ENCODE measurements at places on chromosomes 12 and 14.

DNA sequence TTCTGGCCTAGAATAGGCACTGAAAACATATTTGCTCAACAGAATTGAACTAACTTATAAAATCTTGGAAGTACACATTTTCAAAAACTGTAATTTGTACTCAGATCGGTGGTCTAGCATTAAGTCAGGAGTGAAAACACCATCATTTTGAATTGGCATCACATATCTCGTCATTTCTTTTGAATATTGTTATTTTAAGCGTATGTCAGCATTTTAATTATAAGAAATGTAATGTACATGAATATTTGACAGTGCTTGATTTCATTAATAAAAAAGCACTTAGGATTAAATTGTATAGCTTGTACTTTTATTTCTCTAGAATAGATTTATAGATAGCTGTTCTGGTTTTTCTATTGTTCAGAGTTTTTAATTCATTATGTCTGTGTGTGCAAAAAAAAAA, 892.2 kb downstream of the BCL11B start:
- no peak for DNase-seq

DNA sequence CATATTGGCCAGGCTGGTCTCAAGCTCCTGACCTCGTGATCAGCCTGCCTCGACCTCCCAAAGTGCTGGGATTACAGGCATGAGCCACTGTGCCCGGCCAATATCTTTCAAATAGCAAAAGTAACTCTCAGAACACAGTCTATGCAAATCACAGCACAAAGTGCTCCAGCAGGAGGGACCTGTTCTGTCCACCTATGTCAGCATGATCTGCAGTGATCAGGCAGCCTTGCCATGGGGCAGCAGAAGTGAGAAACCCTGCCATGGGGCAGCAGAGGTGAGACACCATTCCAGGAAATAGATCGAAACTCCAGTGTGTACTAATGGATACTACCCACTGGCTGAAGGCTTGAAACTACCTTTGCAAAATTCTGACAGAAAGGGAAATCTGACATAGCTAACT, 78.5 kb upstream of the EIF5 start:
- DNase-seq: no peak

DNA sequence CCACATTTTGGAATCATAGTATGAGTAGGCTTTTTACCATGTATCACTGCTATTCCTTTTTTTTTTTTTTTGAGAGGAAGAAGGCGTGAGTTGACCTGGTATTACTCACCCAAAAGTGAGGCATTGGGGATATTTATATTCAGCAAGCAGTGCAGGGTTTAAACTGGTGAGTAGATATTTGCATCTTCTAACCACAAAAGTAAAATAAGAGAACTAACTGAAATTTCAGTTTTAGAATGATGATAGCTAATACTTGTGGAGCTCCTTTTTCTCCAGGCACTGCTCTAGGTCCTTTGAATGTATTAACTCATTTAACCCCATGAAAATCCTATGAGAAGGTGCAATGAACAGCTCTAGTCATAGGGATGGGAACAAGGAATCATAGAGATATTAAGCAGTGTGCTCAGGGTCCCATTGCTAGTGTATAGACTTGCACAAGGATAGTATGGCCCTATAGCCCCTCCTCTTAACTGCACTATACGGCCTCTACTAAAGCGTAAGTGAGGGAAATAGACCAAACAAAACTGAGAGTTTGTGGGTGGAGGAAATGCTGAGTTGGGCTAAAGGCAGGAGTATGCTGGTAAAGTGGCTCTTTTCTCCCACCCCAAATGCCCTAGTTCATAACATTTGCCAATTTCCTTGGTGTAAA, 104.3 kb upstream of the MAX start:
- DNase-seq: no peak

GRCh38 chr12:74415633-74416032, 122.0 kb upstream of the ATXN7L3B start:
- no peak for DNase-seq

GRCh38 chr12:116382686-116383530, 105.4 kb upstream of the MED13L start:
- peak; percentile 87 for DNase-seq

DNA sequence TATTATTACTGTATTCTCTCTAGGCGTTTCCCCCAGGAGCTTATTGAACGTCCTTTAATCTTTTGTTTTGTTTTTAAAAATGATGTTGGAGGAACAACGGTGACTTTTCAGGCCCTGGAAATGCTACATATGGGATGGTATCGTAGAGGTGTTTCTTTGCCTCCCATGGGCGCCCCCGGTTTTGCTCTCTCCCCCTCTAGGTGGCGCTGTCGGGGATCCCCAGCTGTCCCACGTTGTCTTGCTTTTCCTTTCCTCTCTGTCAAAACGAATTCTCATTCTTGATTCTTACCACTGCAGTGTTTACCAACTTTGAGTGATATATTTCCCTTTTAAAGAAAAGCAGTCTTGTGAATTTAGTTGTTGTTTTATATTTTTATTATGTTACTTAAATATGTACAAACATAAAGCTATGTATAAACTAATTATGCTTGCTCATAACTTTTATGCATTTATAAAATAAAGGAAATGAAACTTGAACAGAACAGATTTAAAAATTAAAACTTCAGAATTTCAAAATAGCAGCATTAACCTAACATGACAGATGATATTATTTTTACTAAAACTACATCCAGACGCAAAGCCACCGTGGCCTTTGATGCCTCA, 171.9 kb downstream of the RGS6 start:
- DNase-seq: no peak

- DNase-seq: peak; percentile 59
These were observed 44.9 kb downstream of the DDX11 start for GRCh38 chr12:31118347-31119191.

GRCh38 chr12:113831016-113831415, 135.1 kb downstream of the RBM19 start:
- no peak for DNase-seq

GRCh38 chr12:118166946-118167345, 31.0 kb downstream of the PEBP1 start:
- no peak for DNase-seq

DNA sequence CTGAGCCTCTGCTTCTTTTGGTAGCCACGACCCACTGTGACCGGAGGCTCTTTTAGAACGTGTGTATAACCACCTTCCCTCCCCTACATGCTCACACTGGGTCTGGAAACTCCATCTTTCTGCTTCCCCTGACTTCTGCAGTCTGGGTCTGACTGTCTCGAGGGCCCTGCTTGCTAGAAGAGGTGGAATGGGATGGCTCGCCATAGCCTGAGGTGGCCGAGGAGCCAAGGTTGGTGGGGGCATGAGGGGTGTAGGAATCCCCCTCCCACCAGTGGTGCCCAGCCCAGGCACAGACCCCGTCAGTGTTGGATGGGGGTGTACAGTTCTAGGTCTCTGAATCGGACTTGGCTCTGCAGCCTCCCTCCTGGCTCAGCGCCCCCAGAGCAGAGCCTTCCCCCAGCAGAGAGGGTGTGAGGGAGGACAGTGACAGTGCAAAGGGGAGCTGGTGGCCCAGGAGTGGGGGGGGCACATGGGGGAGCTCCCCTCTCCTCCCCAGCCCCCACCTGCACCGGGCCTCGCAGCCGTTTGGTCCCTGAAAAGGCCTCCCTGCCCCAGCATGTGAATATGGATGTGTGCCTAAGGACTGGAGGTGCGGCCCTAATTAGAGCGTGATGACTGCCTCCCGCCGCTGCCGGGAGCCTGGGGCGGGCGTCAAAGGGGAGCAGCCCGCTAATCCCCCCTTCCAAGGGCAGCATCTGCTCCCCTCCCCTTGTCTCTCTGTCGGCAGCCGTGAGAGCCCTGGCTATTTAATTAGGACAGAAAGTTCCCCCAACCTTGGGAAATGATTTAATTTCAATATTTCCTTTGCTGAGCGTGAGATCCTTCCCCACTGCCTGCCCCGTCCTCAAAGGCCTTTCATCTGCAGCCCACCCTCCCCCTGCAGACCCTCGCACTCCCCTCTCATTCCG, 196.2 kb upstream of the C14orf180 start:
- DNase-seq: no peak

GRCh38 chr12:52284562-52285171, 6.7 kb downstream of the KRT81 start:
- no peak for DNase-seq

DNA sequence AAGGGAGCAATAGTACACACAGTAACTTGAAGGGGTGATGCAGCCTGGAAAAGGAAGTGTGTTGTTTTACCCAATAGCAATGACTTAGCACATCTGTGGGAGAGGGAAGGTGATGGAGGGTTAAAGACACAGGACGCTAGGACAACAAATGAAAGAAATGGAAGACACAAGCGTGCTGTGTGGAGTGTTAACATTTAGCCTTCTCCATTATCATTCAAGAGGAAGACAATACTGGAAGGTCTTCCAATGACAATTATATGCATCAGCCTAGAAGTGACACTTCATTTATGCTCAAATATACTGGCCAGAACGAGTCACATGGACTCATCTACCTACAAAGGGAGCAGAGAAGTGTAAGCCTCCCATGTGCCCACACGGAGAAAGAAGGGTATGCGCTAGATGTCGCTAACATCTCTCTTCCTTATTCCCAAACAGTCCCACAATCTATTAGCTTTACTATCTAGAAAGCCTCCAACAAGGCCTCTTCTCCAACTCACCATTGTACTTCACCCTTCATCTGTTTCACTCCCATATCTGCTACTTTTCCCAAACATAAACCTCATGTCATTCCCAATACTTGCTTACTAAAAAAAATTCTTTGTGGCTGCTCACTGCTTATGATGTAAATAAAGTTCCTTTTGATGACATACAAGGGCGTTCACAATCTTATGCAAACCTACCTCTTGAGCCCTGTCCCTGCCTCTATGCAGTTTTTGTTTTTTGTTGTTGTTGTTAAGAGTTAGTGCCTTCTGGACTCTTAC, 20.3 kb downstream of the PPM1H start:
- no peak for DNase-seq

GRCh38 chr12:91211866-91212265, 29.2 kb upstream of the DCN start:
- DNase-seq: no peak

- DNase-seq: no peak
These were observed 3.9 kb downstream of the SLCO1A2 start for GRCh38 chr12:21330682-21331253.

DNA sequence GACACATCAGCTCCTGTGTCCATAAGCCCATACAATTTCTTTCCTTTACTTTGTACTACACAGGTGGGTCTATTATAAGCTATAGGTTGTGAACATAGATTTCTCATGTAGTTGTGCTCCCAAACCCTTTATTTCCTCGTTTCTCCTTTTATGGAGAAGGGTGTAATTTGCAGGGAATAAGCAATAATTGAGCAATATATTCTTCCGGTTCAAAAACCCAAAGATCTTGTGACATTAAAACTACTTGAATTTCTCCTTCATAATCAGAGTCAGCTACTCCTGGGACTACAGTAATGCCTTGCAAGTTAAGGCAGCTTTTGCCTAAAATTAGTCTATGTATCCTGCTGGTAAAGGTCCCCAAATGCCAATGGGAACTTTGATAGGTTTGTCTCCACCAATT, 19.1 kb upstream of the MAPKAPK5 start:
- no peak for DNase-seq

- no peak for DNase-seq
These were observed 1.5 kb upstream of the MSRB3 start for GRCh38 chr12:65276916-65277530.

GRCh38 chr12:20282401-20282800, 85.9 kb upstream of the PDE3A start:
- DNase-seq: no peak

DNA sequence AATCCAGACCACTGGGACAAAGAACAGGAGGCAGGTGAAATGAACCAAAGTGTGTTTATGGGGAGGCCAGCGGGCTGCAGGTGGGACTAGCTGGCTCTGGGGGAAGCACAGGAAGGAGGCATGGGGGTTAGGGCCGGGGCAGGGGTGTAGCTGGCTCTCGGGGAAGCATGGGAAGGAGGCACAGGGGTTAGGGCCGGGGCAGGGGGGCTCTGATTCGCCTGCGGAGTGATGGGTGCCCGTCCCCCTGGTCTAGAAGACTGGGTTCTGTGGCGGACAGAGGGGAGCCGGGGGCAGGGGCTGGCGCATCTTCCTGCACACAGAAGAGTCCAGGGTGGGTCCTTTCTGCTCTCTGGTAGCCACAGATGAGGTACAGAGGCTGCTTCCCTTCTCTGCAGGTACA, 310.3 kb downstream of the TMEM121 start:
- no peak for DNase-seq

GRCh38 chr12:126055521-126055920, 990.3 kb downstream of the AACS start:
- DNase-seq: no peak

GRCh38 chr14:46215801-46216200, 435.8 kb downstream of the RPL10L start:
- DNase-seq: no peak

- no peak for DNase-seq
These were observed 68.0 kb downstream of the SLC25A47 start for GRCh38 chr14:100391173-100391572.

GRCh38 chr12:106248846-106249371, 1.1 kb upstream of the CKAP4 start:
- DNase-seq: no peak

DNA sequence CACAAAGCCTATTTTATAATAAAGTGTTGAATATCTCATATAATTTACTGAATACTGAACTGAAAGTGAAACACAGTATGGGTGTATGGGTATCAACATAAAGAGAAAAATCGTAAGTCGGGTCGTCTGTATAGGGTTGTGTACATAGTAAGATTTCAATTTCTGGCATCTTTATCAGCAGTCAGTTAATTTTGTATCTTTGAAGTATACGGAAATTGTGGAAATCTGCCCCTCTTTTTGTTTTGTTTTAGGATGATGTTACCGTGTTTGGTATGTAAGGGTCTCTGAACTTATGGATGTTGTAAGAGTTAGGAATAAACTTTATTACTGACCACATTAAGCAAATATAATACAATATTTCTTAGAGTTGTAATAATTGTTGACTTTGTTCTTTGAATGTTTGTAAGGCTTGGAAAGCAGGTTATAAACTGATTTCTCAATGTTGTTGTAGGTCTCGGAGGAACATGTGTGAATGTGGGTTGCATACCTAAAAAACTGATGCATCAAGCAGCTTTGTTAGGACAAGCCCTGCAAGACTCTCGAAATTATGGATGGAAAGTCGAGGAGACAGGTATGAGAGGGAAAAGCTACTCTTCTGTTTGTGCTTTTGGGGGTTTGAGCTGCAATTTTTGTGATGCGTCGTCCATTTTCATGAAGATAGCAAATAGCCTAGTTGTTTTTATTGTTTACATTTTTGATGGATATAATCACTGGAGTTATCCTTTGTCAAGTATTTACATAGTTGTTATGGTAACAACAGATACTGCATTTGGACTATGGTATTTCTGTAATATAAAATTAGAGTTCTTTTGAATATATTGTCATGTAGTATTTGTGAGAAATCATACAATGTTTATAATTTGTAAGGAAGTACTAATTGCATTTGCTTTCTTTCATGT, 12.0 kb downstream of the EID3 start:
- no peak for DNase-seq

GRCh38 chr12:132506328-132507160, 16.6 kb downstream of the FBRSL1 start:
- DNase-seq: peak; percentile 96

- no peak for DNase-seq
These were observed 212.8 kb upstream of the CAND1 start for GRCh38 chr12:67056329-67056728.

All from right cardiac atrium (tissue), 5 donors.